Breast epithelium (tissue), 4 donors: ENCODE measurements at places on chromosomes 13 and 19. TPM values are rescaled to one million over a fixed set of nuclear protein-coding genes. Genes with fewer than 3 reads are reported as not detected.

DNA sequence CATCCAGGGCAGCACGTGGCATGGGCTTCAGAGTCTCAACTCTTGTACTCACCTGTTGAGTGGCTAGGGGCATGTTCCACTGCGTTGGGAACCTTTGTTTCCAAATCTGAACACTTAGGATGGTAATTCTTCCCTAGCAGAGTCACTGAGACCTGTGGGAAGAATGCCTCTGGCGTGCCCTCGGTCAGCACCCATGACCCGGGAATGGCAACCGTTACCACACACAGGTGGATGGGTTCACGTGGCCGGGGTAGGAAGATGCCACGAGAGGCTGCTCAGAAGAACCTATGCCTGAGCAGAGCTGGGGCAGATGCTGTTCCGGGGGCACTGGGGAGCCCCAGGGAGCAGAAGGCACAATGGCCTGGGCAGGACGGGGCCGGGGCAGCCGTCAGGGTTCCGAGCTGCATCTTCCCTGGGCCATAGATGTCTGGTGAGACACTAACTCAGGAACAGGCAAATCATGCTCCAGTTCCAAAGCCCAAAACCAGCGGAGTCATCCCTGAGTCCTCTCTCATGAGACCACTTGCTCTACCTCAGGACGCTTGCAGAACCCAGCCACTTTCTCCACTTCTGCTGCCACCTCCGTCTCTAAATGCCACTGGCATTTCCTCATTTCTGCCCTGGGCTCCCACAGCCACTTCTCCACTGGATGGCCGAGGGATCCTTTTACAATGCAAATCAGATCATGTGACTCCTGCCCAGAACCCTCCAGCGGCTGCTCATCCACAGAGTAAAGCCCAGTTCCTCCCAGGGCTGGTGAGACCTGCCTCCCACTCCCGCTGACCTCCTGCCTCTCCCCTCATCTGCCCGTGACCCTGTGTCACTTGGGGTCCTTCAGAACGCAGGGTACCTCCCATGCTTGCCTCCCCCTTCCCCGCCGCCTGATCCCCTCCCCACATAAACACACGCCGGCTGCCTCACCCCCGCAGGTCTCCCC, 36.7 kb downstream of the FAM124A start:
- H3K36me3 ChIP-seq = no peaks in the 10 kb centered on the region
- H3K27me3 ChIP-seq = no peaks in the 10 kb centered on the region
- no peak overlapping the region for H3K27ac ChIP-seq
- H3K4me3 ChIP-seq = no peak overlapping the region
- no peak for DNase-seq

PCDH8 gene
- total RNA-seq = not detected

GRCh38 chr13:41232578-41233480, 30.5 kb downstream of the MTRF1 start:
- H3K36me3 ChIP-seq = no peaks in the 10 kb centered on the region
- no peaks in the 10 kb centered on the region for H3K4me1 ChIP-seq
- H3K27me3 ChIP-seq = no peaks in the 10 kb centered on the region
- H3K4me3 ChIP-seq = no peak overlapping the region

- no peaks in the 10 kb centered on the region for H3K27me3 ChIP-seq
- no peaks in the 10 kb centered on the region for H3K36me3 ChIP-seq
- no peak overlapping the region for H3K27ac ChIP-seq
- DNase-seq = no peak
- H3K4me1 ChIP-seq = no peaks in the 10 kb centered on the region
- H3K4me3 ChIP-seq = no peak overlapping the region
These were observed 54.9 kb downstream of the SIAH3 start for GRCh38 chr13:45796426-45797235.

DNA sequence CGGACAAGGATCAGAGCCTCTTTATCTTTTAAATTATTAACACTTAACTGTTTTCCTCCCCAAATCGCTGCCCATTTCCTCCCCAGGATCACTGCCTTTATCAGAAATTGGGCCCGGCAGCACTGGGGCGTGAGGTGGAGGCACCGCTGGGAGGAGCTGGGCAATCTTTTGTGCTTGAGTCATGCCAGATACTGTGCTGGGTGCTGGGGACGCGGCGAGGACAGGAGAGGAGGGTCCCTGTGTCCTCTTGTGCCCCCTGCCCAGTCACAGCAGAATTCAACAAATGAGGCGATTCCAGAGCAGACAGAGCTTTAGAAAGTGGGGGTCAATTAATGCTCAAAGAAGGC, 347.8 kb downstream of the ZNF536 start:
- no peaks in the 10 kb centered on the region for H3K4me1 ChIP-seq
- no peaks in the 10 kb centered on the region for H3K27me3 ChIP-seq
- peak overlapping the region; percentile 66 for H3K4me3 ChIP-seq
- H3K27ac ChIP-seq = peak overlapping the region; percentile 87
- no peak for DNase-seq
- no peaks in the 10 kb centered on the region for H3K36me3 ChIP-seq

MEIOSIN gene
- total RNA-seq = not detected

GRCh38 chr13:78198419-78198818, 279.8 kb upstream of the EDNRB start:
- no peaks in the 10 kb centered on the region for H3K27me3 ChIP-seq
- no peaks in the 10 kb centered on the region for H3K4me1 ChIP-seq
- no peak for DNase-seq
- H3K27ac ChIP-seq = no peak overlapping the region
- no peak overlapping the region for H3K4me3 ChIP-seq

DNA sequence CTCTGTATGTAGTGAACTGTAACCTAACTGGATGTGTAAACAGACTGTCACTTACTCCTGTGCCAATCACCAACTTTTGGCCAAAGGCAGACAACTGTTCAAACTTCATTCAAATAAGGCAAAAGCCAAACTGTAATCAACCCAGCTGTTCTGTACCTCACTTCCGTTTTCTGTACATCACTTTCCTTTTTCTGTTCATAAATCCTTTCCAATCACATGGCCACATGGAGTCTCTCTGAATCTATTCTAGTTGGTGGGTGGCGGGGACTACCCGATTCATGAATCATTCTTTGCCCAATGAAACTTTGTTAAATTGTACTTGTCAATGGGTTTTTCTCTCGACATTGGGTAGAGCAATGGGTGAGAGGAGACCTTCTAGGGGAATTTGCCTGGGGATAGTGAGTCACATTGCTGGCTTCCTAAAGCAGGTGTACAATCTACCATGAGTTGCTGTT, 178.3 kb upstream of the RFC3 start:
- H3K4me3 ChIP-seq = no peak overlapping the region
- DNase-seq = no peak
- H3K27me3 ChIP-seq = no peaks in the 10 kb centered on the region
- peak overlapping the region; percentile 13 for H3K27ac ChIP-seq

FAM83E gene
- total RNA-seq = 3.3 TPM

DNA sequence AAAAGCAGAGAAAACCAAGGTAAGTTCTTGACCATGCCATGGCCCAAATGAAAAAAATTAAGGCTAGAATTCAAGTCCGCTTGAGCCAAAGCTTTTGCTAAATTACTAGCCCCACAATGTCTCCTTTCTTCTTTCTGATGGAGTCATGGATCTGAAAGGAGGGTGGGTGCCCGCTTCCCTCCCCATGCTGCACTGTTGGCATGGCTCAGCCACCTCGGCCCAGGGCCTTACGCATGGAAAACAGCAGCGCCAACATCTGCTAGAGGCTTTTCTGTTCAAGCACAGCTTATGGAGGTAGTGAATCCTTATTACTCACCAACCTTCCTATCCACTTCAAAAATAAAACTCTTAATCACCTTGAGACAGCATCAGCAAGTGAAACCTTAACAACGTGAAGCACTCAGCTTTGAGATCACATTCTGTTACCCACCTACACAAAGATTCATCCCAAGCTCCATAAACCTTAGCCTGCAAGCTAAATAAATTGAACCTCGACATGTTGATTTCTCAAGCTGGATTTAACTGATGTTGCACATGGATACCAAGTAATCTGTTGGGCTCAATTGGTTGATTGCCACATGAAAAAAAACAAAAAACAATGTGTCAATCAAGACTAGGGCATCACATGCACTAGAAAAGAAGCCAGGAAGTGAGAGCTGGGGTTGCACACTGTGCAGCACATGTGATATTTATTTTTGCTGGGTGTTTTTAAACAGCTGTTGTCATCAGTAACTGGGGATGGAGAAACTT, 43.4 kb downstream of the TPT1 start:
- H3K36me3 ChIP-seq = no peaks in the 10 kb centered on the region

GRCh38 chr19:15701757-15702533, 25.9 kb upstream of the OR10H2 start:
- no peak for DNase-seq
- no peaks in the 10 kb centered on the region for H3K36me3 ChIP-seq
- no peak overlapping the region for H3K4me3 ChIP-seq
- H3K4me1 ChIP-seq = peaks cover 7% of the 10 kb centered on the region

WDR87 gene
- not detected for total RNA-seq

DNA sequence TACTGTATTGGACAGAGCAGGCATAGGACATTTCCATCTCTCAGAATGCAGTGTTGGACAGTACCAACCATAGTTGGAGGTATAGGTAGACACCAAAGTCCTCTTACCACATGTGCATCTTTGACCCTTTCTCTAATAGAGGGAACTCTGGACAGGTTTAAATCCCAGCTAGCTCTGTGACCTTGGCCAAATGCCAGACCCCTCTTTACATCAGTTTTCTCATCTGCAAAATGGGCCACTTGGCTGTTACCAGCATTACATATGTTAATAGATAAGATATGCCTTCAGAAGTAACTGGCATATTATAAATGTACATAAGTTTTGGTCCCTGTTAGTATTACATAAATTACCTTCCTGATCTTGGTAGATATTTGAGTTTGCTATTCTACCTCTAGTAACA, 54.3 kb downstream of the CDK8 start:
- H3K4me1 ChIP-seq = no peaks in the 10 kb centered on the region
- no peak for DNase-seq
- no peak overlapping the region for H3K4me3 ChIP-seq

GRCh38 chr19:33724721-33725060, 72.0 kb upstream of the KCTD15 start:
- no peak overlapping the region for H3K4me3 ChIP-seq
- H3K36me3 ChIP-seq = no peaks in the 10 kb centered on the region
- H3K27me3 ChIP-seq = no peaks in the 10 kb centered on the region
- H3K27ac ChIP-seq = no peak overlapping the region
- DNase-seq = no peak

EBI3 gene
- total RNA-seq = 8.2 TPM

GRCh38 chr13:48571126-48571913, 38.4 kb upstream of the RCBTB2 start:
- peak overlapping the region; percentile 82 for H3K27ac ChIP-seq
- no peak for DNase-seq
- H3K36me3 ChIP-seq = no peaks in the 10 kb centered on the region

RPS15 gene
- 3,238 TPM for total RNA-seq
